ENCODE measurements at places on chromosomes 2 and 18.
A peak's percentile ranks its signal among the peaks of the same experiment; 100 is the strongest.

GRCh38 chr2:227376656-227377396, 2.3 kb downstream of the TM4SF20 start:
- DNase-seq = peak; percentile 76

GRCh38 chr2:197633109-197633657, 42.2 kb downstream of the RFTN2 start:
- no peak for DNase-seq

DNA sequence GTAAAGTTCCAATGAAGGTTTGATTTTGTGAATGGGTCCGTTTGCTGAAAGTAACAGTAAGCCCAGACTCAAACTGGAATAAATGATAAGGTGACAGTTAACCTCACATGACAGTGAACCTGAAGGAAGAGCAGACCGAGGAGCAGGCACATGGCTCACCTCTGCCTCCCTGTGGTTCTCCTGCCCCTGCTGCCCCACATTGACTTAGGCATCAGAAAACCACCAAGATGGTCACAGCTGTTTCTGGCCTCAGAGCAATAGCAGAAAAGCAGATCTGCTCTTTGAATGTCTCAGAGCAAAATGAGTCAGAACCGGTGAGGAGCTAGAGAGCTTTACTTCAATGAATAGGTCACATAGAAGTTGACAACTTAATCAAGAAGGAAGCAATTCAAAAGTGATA, 487.6 kb downstream of the METTL4 start:
- DNase-seq = peak; percentile 11

DNA sequence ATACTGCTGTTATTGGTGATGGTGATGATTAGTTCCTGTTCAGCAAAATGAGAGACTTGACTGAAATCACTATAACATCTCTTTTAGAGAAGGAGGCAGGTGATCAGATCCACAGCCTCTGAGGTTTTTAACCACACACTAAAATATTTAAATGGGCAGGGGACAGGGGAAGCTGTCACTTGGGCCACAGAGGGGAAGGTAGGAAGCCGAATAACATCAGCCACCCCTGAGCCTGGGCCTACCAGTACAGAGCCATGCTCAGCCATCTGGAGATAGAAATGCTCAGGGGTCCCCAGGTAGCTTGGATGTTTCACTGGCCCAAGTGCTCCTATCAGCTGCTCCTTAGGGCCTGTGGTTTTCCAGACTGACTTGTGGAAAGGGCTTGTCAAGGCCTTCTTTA, 122.3 kb downstream of the MRO start:
- no peak for DNase-seq

- no peak for DNase-seq
Observed at GRCh38 chr2:48519593-48519992, 10.4 kb upstream of the STON1 start.

Measured in DMS 273 treated with DMSO at 0.1 percent for 48 hours (cell line).